Stomach (tissue), 19 donors: ENCODE measurements at places on chromosomes 2 and 18.
A peak's percentile ranks its signal among the peaks of the same experiment; 100 is the strongest.

- DNase-seq = no peak
- no peak overlapping the region for H3K4me3 ChIP-seq
- no peak overlapping the region for H3K27ac ChIP-seq
- H3K4me1 ChIP-seq = peaks cover 11% of the 10 kb centered on the region
These were observed 89.1 kb upstream of the MBOAT2 start for GRCh38 chr2:9092383-9093282.

- H3K27ac ChIP-seq = no peak overlapping the region
- no peak overlapping the region for H3K4me3 ChIP-seq
- H3K4me1 ChIP-seq = no peaks in the 10 kb centered on the region
- H3K36me3 ChIP-seq = no peaks in the 10 kb centered on the region
These were observed 830.8 kb upstream of the SLC39A10 start for GRCh38 chr2:194826241-194826640.

GRCh38 chr18:7575465-7576028 is 8.4 kb downstream of the PTPRM start:
- H3K36me3 ChIP-seq = no peaks in the 10 kb centered on the region
- no peak overlapping the region for H3K4me3 ChIP-seq
- no peak overlapping the region for H3K27ac ChIP-seq
- H3K4me1 ChIP-seq = peaks cover 13% of the 10 kb centered on the region
- DNase-seq = no peak

GRCh38 chr18:68666381-68666780 is 48.5 kb downstream of the TMX3 start:
- no peaks in the 10 kb centered on the region for H3K36me3 ChIP-seq
- DNase-seq = peak; percentile 39
- H3K4me3 ChIP-seq = no peak overlapping the region
- no peak overlapping the region for H3K27ac ChIP-seq
- H3K4me1 ChIP-seq = no peaks in the 10 kb centered on the region
- H3K27me3 ChIP-seq = no peaks in the 10 kb centered on the region

GRCh38 chr2:220949466-220949865 is 622.6 kb downstream of the EPHA4 start:
- DNase-seq = no peak
- H3K4me1 ChIP-seq = no peaks in the 10 kb centered on the region
- no peaks in the 10 kb centered on the region for H3K27me3 ChIP-seq
- no peak overlapping the region for H3K27ac ChIP-seq

DNA sequence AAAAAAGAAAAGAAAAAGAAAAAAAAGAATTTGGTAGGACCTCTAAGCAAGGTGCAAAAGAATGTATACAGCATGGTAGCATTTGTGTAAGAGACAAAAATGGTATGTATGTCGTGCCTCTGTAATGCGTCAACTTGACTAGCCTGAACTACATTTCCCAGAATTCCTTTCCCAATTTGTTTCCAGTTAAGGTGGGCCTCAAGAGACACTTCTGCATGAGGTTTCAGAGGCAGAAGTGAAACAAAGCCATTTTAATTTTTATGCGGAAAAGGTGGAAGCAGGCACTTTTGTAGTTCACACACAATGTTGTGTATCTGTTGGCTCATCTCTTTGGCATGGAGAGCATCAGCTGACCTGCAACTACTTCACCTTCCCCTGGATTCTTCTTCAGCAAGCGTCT is 56.5 kb upstream of the PAPOLG start:
- H3K27ac ChIP-seq = no peak overlapping the region
- H3K36me3 ChIP-seq = no peaks in the 10 kb centered on the region
- H3K4me3 ChIP-seq = no peak overlapping the region
- no peak for DNase-seq
- H3K27me3 ChIP-seq = no peaks in the 10 kb centered on the region

DNA sequence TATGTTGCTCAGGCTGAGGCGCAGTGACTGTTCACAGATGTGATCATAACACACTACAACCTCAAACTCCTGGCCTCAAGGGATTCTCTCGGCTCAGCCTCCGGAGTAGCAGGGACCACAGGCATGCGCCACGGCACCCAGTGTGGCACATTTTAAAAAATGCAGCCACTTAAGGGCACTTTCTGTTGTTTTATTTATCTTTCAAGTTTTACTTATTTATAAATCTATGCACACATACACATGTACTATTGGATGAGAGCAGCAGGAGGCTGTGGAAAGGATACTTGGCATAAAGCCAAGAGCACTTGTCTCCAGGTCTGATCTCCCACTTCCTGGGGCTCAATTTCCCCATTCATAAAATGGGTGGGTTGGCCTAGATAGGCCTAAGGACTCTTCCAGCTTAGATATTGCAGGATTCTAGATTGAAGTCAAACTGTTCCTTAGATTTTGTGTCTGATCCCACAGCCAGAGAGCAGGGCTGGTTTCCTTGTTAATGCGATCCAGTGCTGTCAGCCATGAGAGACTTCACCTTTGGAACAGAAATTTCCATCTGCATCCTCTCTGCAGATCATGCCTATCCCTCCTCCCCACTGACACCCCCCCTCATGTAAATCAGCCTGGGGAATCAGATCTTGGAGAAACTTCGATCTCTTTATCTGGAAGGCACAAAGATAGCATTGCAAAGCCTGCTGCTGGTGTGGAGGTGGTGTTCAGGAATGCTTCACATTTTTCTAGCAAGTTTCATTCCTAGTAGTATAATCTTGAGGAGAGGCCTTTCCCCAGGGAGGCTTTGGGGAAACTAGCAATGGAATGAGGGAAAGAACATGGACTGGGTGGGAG is 24.7 kb downstream of the PCBP1 start:
- H3K27ac ChIP-seq = peak overlapping the region; percentile 12
- H3K4me1 ChIP-seq = peaks cover 38% of the 10 kb centered on the region
- H3K4me3 ChIP-seq = no peak overlapping the region
- DNase-seq = no peak
- no peaks in the 10 kb centered on the region for H3K27me3 ChIP-seq
